ENCODE measurements at places on chromosomes 16 and 17.
A peak's percentile ranks its signal among the peaks of the same experiment; 100 is the strongest.

DNA sequence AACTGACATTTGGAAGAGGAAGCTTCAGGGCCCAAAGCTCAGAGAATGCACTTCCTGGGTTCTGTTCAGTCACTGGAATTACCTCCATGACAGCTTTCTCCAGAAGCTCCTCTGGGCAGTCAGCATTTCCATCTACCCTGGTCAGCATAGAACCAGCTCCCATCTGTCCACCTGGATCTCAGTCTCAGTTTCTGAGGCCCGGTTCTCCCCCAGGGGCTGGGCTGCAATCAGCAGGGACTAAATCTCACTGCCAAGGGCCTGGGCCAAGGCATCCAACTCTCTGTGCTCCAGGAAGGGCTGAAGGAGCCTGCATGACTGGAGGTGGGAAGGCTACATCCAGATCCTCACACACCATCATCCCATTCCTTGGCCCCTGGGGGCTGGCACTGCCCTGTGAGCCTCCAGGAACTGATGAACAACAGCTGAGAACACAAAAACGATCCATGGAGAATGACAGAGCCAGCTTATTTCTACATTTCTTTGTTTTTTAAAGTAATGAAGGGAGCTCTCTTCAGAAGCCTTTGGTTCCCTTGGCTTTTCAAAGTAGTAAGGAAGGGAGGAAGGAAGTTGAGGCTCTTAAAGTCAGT lies 66.3 kb upstream of the MRTFB start:
- no peak for DNase-seq

GRCh38 chr17:66492561-66493005 lies 190.2 kb downstream of the PRKCA start:
- no peak for DNase-seq

- no peak for DNase-seq
Observed at GRCh38 chr16:68612996-68613395, 32.1 kb upstream of the CDH3 start.

DNA sequence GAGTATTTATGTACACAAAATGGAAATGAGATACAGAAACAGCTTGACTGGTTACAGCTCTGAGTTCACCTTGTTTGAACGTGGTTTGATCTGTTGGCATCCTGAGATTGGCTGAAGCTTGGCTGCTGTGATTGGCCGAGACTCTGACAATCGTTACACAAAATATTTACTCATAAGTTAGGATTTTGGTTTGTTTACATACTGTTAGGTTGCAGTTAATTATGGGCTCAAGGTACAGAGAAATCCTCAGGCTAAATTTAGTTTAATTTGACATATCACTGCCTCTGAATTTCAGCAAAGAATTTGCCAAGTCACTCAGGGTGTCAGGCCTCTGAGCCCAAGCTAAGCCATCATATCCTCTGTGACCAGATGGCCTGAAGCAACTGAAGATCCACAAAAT lies 227.3 kb downstream of the COPRS start:
- no peak for DNase-seq

GRCh38 chr17:50379351-50380132 lies 6.5 kb downstream of the EME1 start:
- DNase-seq: no peak

- DNase-seq: no peak
Observed at GRCh38 chr17:50866950-50867362, 802 bp upstream of the TOB1 start.

DNA sequence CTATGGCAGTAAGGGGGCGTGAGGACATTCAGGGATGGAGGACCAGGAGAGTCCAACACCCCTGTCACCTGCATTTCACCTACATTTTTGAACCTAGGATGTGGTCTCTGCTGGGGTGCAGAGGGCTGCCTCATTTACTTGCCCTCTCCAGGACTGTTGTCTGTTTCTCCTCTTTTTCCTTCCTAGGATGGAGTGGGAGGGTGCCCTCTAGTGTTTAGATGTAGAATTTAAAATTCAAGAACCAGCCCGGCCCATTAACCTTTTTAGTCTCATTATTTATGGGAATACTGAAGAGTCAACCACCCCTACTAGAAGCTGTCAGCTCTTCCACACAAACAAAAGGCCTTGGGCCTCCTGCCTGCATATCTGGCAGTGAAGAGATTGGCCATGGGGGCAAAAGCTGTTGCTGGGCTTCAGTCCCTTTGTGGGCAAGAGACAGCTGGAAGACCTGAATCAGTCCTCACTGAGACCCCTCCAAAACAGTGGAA lies 2.5 kb upstream of the STARD3 start:
- DNase-seq: peak; percentile 53

GRCh38 chr16:2066139-2066538 lies 18.4 kb downstream of the TSC2 start:
- DNase-seq: no peak

DNA sequence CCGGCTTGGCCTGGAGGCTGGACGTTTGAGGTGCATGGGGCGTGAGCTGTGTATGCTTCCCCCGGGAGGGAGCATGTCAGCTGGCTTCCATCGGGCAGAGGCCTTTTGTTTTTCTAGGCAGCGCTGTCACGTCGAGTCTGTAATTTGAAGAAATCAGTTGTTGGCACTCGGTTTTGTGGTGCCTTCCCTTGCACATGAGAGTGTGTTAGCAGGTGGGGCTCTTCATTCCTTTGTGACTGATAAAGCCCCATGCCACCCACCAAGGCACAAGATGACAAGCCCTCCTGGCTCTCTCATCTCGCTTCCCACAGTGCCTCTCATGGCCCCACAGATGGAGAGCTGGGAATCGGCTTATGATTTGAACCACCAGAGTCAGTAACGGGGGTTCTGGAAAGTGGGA lies 72.1 kb downstream of the BANP start:
- no peak for DNase-seq

- DNase-seq: no peak
Observed at GRCh38 chr16:26795184-26795583, 271.5 kb upstream of the C16orf82 start.

DNA sequence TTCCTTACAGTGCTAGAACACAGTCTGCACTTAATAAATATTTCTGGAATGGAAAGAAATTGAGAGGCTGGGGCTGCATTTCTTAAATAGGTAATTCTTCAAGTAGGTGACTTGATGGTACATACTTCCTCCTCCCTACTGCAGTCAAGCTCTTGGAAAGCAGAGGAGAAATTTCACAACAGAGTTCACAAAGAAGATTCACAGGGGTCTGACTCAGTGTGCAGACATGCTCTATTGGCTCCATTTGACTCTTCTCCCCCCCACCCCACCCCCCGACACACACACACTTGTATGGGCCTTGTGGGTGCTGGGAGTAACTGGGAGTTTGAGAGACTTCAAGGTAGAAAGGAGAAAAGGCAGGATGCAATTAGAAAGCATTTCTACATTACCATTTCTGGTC lies 6.2 kb upstream of the MYOCD start:
- DNase-seq: no peak

DNA sequence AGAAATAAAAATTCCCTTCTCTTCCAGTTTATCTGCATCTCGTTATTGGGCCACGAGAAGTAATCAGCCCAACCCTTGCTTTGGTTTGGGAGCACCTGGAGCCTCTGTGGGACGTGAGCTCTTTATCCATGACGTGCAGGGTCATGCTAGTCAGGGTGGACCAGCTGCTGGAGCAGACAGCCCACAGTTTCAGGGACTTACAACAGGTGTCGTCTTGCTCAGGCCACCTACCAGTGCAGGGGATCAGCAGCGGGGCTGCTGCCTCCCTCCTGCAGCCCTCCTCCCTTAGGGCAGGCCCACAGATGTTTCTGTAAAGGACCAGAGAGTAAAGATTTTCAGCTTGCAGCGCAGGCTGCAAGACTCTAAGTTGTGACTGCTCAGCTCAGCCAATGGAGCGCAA lies 16.9 kb downstream of the ADAD2 start:
- DNase-seq: no peak

DNA sequence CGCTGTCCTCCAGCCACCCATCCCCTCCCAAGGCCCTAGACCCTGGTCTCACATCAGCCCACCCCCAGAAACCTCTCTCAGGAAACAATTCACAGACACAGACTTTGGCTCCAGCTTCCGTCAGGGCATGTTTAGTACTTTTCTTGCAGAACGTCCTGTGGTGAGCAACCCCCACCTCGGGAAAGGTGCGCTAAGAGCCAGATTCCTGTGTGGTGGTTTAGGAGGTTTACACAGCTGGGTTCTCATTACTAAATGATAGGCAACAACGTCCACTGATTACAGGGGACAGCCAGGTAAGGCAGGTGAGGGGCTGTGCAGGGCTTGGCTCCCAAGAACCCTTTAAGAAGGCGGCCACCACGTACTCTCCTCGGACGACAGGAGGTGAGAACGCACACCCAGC lies 29.3 kb downstream of the KIFC3 start:
- no peak for DNase-seq

DNA sequence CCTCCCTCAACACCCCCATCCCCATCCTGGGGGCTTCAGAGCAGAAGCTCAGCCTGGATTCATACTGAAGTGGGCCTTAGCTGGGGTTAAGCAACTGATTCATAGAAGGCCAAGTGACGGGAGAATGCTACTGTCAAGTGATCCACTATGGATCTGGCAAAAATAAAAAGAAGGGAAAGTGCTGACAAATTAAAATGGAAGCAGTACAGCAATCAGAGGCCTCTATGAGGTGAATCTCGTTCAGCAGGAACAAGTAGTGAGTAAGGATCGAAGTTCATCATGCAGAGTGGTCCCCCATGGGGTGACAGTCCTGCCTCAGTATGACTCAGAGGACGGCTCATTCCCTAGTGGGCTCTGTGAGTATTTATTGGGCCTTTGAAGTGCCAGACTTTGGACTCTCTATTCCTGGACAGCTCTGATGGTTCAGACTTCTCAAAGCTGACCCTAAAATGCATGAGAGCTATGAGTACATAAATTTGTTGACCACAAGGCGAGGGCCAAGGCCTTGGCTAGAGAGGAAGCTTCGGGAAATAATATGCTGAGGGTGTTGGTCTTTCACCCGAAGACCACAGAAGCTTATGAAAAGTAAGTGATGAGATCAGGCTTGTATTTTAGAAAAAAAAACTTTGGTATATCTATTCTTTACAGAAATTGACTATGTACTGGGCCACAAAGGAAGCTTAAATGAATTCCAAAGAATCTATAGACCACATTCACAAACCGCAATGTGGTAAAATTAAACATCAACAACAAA lies 5.3 kb upstream of the NSMCE1 start:
- DNase-seq: peak; percentile 36

GRCh38 chr17:63500543-63501390 lies 22.4 kb upstream of the KCNH6 start:
- DNase-seq: no peak

DNA sequence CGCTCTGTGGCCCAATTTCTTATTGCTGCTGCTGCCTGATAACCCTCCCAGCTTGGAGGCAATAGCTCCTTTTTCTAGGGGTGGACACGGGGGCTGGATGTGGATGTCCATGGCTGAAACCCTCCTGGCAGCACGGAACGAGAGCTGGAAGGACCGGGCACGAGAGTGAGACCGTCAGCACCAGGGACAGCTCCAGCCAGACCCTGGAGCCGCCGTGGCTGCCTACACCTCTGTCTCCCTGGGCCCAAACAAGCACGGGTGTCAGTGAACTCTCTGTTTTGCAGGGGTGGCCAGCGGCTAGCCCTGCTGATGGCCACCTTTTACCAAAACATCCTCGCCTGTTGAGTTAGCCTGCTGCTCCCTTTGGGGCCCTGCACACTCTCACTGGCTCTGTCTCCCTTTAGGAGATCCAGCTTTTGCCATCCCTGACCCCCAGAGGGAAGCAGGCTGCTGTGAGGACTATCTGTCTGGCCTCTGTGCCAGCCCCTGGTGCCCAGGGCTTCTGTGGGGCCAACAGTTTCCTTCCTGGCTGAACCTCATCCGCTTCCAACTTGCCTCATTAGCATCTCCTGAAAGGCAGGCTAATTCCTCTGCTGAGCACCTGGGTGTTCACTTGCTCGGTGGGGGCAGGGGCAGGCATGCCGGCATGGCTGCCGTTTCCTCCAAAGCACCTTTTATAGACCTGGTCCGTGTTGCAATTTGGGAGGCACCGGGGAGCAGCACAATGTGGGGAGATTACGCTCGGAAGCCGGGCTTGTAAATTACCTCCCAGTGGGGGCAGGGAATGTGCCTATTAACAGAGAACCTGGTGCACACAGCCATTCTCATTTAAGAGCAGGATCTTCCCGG lies 118.1 kb downstream of the ENGASE start:
- peak; percentile 16 for DNase-seq

DNA sequence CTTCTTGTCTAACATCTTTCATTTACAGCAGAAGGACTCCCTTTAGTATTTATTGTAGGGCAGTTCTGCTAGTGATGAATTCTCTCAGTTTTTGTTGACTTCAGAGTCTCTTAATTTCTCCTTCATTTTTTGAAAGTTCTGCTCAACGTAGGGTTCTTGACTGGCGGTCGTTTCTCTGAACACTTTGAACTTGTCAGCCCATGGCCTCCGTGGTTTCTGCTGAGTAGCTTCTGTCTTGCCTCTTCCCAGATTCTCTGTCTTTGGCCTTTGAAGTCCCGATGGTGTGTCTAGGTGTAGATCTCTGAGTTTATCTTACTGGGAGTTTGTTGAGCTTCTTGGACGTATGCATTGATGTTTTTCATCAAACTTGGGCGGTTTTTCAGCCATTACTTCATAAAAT lies 13.4 kb downstream of the GAA start:
- no peak for DNase-seq

GRCh38 chr17:41967141-41967920 lies 736 bp downstream of the CNP start:
- DNase-seq: no peak

DNA sequence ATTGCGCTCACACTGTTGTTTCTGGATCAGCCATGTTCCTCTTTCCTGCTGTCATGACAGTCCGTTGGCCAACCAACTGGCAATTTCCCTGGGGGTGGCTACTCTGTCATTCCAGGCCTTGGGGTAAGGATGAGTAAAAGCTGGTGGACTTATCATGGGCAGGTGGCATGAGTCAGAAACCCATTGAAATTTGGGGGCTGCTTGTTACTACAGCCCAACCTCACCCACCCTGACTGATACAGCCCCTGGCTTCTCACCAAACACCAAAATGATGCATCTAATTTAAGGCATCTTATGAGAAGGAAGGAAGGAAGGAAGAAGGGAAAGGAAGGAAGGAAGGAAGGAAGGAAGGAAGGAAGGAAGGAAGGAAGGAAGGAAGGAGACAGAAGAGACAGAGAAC lies 53.9 kb upstream of the CRHR1 start:
- no peak for DNase-seq

DNA sequence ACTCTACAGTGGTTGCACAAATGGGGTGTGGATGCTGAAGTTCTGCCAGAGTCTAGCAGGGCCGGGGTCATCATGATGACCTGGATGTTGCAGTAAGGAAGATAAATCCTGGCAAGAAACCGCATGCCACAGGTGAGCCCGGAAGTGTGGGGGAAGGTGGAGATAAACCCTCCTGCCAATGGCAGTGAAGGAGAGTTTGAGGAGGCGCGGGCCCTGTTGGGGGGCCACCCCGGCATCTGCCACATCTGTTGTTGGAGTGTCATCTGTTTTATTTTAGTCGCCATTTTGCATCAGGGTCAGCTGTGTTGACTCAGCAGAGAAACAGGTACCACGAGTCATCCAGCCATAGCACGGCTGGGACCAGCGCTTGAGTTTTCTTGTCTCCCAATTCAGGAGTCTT lies 173.8 kb upstream of the CHMP6 start:
- no peak for DNase-seq

GRCh38 chr16:81928975-81929374 lies 82.3 kb downstream of the SDR42E1 start:
- DNase-seq: no peak
